ENCODE measurements at places on chromosomes 1 and 21. TPM values are rescaled to one million over a fixed set of nuclear protein-coding genes. Genes with fewer than 3 reads are reported as not detected.

GRCh38 chr1:221839321-221839720 lies 97.4 kb upstream of the DUSP10 start:
- no peak for DNase-seq
- no peak overlapping the region for H3K4me3 ChIP-seq
- no peaks in the 10 kb centered on the region for H3K36me3 ChIP-seq
- H3K4me1 ChIP-seq: no peaks in the 10 kb centered on the region
- no peaks in the 10 kb centered on the region for H3K27me3 ChIP-seq
- H3K27ac ChIP-seq: no peak overlapping the region

DNA sequence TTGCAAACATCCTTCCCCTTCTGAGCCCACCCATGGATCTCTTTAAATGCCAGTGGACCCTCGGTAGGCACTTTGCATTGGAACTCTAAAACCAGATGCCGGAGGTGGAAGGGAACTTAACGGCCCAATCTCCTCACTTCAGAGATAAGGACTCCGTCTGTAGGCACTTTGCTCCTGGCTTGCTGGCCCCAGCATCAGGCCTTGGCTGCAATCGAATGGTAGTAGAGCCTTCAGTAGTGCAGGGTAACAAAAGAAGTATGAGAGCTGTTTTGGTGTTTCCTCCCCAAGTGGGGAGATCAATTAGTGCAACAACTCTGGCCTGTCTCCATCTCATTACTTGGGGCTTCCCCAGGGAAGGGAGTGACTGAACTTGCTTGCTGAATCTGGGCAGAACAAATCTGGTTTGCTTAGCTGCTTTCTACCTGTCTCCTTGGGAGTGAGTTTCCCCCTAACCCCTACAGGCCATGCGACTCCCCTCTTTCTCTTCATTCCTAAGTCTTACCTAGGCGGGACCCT lies 70.8 kb downstream of the TENT5C start:
- no peaks in the 10 kb centered on the region for H3K4me1 ChIP-seq
- no peaks in the 10 kb centered on the region for H3K27me3 ChIP-seq
- no peak overlapping the region for H3K4me3 ChIP-seq
- no peaks in the 10 kb centered on the region for H3K36me3 ChIP-seq
- peak overlapping the region; percentile 90 for H3K27ac ChIP-seq
- DNase-seq: no peak

DNA sequence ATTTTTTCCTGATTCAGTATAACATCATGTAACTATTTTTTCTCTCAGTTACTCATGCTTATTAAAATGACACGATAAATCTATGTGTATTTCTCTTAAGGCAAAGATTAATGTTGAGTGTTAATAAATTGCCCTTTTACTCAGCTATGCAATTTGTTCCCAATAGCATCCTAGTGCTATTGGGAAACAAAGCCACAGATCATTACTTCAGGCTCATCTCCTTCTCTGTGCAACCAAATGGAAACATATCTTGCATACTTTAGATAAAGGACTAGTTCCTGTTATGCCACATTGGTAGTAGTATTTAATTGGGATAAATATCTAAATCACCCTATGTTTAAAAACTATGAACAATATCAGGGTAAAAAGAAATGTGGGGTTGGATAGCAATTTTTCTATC lies 106.2 kb downstream of the PLPPR4 start:
- H3K4me1 ChIP-seq: no peaks in the 10 kb centered on the region
- H3K36me3 ChIP-seq: no peaks in the 10 kb centered on the region
- no peak for DNase-seq
- H3K27me3 ChIP-seq: no peaks in the 10 kb centered on the region
- H3K27ac ChIP-seq: no peak overlapping the region

ABCA4 gene
- total RNA-seq: 0.51 TPM

DNA sequence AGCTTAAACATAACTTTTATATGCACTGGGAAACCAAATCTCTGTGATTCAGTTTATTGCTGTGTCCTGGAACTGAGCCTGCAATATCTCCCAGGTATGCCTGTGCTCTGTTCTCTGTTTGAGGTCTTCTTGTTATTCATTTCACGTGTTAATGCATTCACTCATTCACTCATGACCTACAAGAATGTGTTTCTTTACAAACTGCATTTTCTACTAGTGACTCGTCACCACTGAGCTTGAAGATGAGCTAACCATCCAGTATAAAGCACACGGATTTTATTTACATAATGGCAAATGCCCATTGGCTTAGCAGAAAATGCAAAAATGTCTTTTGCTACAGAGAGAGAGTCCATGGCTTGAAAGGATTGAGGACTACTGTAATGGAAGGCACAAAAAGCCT lies 75.0 kb upstream of the DUSP10 start:
- no peaks in the 10 kb centered on the region for H3K36me3 ChIP-seq
- H3K4me3 ChIP-seq: no peak overlapping the region
- no peak for DNase-seq
- no peaks in the 10 kb centered on the region for H3K4me1 ChIP-seq

CRYAA gene
- not detected for total RNA-seq

GRCh38 chr1:37481289-37482003 lies 7.1 kb downstream of the ZC3H12A start:
- peaks cover 69% of the 10 kb centered on the region for H3K36me3 ChIP-seq
- H3K4me3 ChIP-seq: no peak overlapping the region
- no peak overlapping the region for H3K27ac ChIP-seq
- H3K27me3 ChIP-seq: no peaks in the 10 kb centered on the region
- H3K4me1 ChIP-seq: no peaks in the 10 kb centered on the region

- no peaks in the 10 kb centered on the region for H3K4me1 ChIP-seq
- no peaks in the 10 kb centered on the region for H3K27me3 ChIP-seq
- no peak overlapping the region for H3K4me3 ChIP-seq
- H3K27ac ChIP-seq: no peak overlapping the region
- H3K36me3 ChIP-seq: no peaks in the 10 kb centered on the region
These were observed 101.8 kb downstream of the PCNX2 start for GRCh38 chr1:233193741-233194140.

GRCh38 chr21:31351438-31351837 lies 7.4 kb upstream of the TIAM1 start:
- H3K36me3 ChIP-seq: no peaks in the 10 kb centered on the region
- H3K27me3 ChIP-seq: no peaks in the 10 kb centered on the region
- H3K4me3 ChIP-seq: no peak overlapping the region
- DNase-seq: no peak
- H3K4me1 ChIP-seq: no peaks in the 10 kb centered on the region

CCDC27 gene
- not detected for total RNA-seq

- H3K4me3 ChIP-seq: no peak overlapping the region
- DNase-seq: no peak
- no peaks in the 10 kb centered on the region for H3K36me3 ChIP-seq
These were observed 18.3 kb downstream of the ROR1 start for GRCh38 chr1:63792152-63792551.

- no peak overlapping the region for H3K4me3 ChIP-seq
- no peak for DNase-seq
- H3K27me3 ChIP-seq: no peaks in the 10 kb centered on the region
These were observed 34.2 kb downstream of the TNFRSF8 start for GRCh38 chr1:12097321-12097720.

All from right atrium auricular region (tissue), 2 donors.